Activated CD4-positive, CD25-positive, alpha-beta regulatory T cell treated with anti-CD3 and anti-CD28 coated beads, Interleukin-2, amount 50 U/mL, for 72 hours (primary cell): ENCODE measurements at places on chromosomes 5 and 9.

DNA sequence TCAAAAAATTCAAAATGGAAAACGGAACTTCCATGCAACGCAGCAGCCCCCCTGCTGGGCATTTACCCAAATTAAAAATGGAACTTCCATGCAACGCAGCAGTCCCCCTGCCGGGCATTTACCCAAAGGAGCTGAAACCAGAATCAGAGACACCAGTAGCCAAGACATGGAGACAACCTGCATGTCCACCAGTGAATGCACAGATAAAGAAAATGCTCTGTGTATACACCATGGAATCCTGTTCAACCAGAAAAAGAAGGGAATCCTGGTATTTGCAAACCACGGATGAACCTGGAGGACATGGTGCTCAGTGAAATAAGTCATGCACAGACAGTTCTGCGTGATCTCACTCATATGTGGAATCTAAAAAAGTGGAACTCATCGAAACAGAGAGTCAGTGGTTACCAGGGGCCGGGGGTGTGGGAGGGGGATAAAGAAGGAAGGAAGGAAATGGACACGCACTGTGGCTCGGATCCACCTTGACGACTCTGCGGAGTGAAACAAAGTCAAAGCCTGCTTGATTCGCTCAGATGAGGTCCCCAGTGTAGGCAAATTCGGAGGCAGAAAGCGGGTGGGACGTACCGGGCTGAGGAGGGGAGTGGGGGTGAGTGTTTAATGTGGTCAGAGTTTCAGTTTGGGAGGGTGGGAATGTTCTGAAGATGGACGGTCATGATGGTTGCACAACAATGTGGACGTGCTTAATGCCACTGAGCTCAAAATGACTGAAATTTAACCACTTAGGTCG, 40.2 kb upstream of the EXOC3 start:
- DNase-seq = no peak

GRCh38 chr5:150313921-150314716, 11.4 kb upstream of the ARSI start:
- DNase-seq = no peak

DNA sequence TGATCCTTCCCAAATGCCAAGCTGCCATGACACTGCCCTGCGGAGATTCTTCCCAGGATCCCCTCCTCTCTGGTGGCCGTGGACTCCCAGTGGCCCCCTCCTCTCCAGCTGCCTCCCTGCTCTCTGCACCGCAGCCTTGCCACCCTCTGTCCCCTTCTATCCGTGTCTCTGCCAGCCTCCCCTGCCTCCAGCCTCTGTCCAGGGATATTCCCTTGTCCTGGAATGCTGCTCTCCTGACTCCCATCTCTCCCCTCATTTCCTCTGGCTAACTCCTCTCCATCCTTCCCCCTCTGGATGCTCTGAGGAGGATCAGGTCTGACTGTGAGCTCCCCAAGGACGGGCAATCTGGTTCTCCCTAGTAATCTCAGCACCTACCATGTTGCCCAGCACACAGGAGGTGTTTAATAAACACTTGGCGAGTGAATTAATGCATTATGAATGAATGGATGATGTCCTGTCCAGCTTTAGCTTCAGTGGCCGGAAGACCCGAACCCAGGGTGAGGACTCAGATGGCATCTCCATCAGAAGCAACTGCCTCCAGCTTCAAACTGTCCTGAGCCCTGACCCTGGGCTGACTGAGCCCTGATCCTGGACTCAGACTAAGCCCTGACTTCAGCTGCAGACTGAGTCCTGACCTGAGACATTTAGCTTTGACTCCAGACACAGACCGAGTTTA, 7.5 kb upstream of the CRB2 start:
- no peak for DNase-seq

GRCh38 chr9:94882966-94883641, 156.6 kb downstream of the AOPEP start:
- DNase-seq = no peak

- no peak for DNase-seq
These were observed 32.3 kb downstream of the TMEM174 start for GRCh38 chr5:73205305-73205704.

GRCh38 chr5:142287973-142288313, 36.9 kb downstream of the SPRY4 start:
- DNase-seq = no peak

- no peak for DNase-seq
These were observed 326 bp downstream of the RIGI start for GRCh38 chr9:32525709-32526030.

GRCh38 chr5:157491471-157491995, 31.5 kb downstream of the NIPAL4 start:
- DNase-seq = no peak

GRCh38 chr5:30894811-30895210, 298.7 kb upstream of the CDH6 start:
- DNase-seq = no peak

GRCh38 chr9:121371495-121372061, 1.5 kb upstream of the STOM start:
- no peak for DNase-seq

DNA sequence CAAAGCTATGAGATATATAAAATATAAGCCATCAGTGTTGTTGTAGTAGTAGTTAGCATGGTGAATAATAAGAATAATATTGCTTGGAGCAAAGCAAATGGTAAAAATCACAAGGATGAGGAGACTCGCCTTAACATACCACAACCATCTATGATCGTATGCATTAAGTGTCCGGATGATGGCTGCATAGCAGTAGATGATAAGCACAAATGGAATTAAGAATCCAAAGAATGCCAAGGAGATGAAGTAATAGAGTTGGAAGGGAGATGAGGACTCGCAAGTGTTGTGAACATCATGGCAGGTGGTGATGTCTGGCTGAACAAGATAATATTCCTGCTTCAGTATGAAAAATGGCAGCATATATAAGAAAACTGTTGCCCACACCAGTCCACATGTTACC, 5.5 kb downstream of the F2RL2 start:
- DNase-seq = no peak

DNA sequence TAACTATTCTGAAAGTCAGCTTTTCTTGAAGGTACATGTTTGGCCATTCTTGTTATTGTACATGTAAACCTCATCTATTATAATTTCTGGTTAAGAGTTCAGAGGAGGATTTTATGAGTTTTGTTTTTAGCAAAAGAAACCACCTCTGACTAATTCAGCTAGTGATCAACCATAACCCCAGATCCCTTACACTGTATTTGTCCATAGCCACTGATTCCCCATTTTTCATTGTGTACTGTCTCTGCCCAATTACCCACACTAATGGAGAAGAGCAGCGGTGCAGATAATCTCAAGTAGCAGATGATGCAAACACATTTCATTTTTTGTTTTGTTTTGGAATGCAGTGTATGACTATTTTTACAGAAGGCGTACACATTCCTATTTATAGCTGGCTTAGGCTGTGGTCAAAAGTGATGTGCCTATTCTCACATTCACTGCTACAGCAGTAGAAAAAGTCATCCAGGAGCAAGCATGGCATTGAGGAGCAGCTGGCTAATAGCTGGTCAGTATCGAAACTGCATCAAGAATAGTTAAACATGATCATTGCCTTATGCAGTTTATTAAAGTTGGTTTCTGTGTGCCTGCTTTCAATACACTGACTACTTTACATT, 988.3 kb downstream of the DTWD2 start:
- no peak for DNase-seq

GRCh38 chr9:14031810-14032209, 282.1 kb downstream of the NFIB start:
- DNase-seq = no peak

DNA sequence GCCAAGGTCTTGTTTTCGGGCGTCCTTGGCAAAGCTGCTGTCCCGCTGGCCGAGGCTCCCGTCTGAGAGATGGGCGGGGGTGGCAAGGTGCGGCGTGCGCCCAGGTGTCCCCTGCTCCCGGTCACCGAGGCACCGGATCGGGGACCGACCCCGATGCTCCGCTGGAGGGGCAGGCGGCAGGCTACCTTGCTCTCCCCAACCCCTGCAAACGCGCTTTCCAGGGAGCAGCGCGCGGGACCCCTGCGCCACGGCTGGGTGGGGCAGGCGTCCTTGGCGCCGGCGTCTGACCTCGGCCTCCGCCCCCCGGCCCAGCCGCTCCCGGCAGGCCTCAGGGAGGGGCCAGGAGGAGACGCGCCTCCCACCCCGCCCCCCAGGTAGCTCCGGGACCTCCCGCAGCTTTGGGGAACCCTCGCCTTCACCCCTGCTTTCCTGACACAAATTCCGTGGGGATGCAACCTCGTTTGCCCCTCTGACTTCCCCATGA, 551 bp downstream of the N4BP3 start:
- DNase-seq = no peak

DNA sequence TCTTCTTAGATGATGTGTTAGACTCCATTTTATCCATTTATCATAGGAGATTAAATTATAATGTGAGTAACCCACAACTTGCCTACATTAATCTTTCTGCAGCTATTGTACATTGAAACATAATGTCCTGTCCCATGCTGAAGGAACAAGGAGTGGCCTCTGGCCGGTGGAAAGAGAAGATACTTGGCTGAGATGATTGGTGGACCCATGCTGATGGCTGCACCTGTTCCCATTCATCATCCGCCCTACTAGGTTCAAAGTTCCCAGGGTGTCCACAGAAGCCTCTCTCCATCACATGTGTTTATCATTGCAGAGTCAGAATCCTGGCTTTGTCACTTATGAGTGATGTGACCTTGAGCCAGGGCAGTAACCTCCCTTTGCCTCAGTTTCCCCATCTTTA, 24.7 kb downstream of the FBXL7 start:
- no peak for DNase-seq

GRCh38 chr5:88515881-88516819, 247.5 kb upstream of the TMEM161B start:
- no peak for DNase-seq

DNA sequence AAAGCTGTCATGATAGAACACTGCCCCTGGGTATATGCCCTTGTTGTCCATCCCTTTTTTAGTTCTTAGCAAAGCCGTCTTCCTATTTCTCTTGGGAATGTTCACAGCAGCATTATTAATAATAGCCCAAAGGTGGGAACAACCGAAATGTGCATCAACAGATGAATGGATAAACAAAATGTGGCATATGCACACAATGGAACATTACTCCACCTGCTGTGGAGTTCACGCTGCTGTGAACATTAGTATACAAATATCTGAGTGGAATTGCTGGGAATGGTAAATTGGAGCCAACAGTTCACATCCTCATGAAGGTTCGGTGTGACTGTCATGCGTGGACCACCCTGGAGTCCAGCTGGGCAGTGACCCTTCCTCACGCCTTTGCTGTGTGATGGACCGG, 36.5 kb upstream of the NUTM2G start:
- DNase-seq = no peak

- DNase-seq = no peak
These were observed 83.0 kb downstream of the TRIO start for GRCh38 chr5:14226149-14226548.

DNA sequence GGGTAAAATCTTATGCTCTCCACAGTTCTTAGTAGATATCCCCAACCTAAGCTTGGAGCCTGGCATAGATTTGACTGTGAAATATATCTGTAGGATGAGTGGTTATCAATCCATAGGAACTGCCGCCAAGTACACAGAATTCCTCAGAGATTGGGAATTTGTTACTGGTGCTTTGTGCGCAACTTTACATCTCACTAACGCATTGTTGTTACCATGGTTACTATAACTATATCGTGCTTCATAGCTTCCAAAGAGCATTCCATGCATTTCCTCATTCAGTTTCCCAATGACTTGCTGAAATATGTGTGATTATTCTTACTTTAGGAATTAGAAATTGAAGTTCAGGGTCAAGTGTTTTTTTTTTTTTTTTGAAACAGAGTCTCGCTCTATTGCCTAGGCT, 9.5 kb upstream of the GGTA1 start:
- DNase-seq = no peak

- DNase-seq = no peak
These were observed at the start of gene MEGF10 for GRCh38 chr5:127290019-127290945. Gene MEGF10 (plus strand): TSS chr5:127290796. CDS start chr5:127331309, 40,513 bp downstream.

- DNase-seq = no peak
These were observed 64.8 kb upstream of the FGF10 start for GRCh38 chr5:44454002-44454401.

DNA sequence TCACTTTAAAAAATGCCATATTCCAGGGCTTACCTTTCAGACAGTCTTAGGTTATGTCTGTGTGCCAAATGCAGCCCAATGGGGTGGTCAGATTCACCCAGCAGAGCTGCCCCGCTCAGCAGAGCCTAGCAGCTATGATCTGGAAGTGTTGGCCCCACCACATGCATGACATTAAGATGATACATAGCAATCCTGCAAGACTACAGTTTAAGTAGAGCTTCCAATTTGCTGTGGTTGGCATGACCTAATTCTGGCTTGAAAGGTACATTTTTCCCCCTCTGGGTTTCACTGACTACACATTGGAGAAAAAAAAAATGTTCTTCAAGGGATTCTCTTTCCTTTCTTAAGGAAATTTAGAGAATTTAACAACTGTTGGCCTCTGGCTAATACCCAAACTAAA, 22.5 kb downstream of the MEF2C start:
- DNase-seq = no peak

DNA sequence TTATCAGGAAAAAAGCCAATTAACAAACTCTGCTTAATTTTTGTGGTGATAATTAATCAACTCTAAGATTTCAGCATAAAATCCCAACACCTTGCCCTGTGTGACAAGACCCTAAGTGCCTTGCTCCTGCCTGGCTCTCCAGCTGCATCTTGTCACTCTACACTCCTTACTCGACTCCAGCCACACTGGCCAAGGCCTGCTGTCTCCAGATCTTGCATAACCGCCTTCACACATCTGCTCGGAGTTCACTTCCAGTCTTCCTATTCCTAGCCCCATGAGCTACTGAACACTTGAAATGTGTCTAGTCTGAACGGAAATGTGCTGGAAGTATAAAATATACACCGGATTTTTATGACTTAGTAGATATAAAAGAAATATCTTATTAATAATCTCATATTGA, 259.6 kb downstream of the EPB41L4A start:
- DNase-seq = no peak

DNA sequence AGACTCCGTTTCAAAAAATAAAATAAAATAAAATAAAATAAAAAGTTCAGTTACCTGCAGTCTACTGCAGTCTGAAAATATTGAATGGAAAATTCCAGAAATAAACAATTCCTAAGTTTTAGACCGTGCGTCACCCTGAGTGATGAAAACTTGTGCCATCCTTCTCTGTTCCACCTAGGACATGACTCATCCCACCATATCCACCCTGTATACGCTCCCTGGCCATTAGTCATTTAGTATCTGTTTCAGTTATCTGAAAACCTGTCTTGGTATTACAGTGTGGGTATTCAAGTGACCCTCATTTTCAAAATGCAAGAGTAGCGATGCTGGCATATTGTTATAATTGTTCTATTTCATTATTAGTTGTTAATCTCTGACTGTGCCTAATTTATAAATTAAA, 51.8 kb upstream of the TEX48 start:
- no peak for DNase-seq

GRCh38 chr5:14370386-14370785, 211.2 kb upstream of the OTULINL start:
- DNase-seq = no peak

- no peak for DNase-seq
These were observed 7.4 kb upstream of the CDC42SE2 start for GRCh38 chr5:131256507-131256823.

- DNase-seq = no peak
These were observed 852.0 kb upstream of the CDH6 start for GRCh38 chr5:30341466-30341865.

- DNase-seq = no peak
These were observed 743.9 kb upstream of the SEMA6A start for GRCh38 chr5:117318528-117318927.

GRCh38 chr5:157624144-157624543, 28.1 kb downstream of the SOX30 start:
- DNase-seq = no peak

GRCh38 chr5:109126481-109126880, 283.3 kb downstream of the PJA2 start:
- DNase-seq = no peak
